ENCODE measurements at places on chromosomes 1 and 21.
A peak's percentile ranks its signal among the peaks of the same experiment; 100 is the strongest.

GRCh38 chr1:164337885-164338284 lies 221.1 kb upstream of the PBX1 start:
- DNase-seq: no peak

- no peak for DNase-seq
Observed at GRCh38 chr1:8980656-8981055, 35.0 kb downstream of the CA6 start.

- no peak for DNase-seq
Observed at GRCh38 chr1:238242181-238242580, 351.5 kb upstream of the ZP4 start.

DNA sequence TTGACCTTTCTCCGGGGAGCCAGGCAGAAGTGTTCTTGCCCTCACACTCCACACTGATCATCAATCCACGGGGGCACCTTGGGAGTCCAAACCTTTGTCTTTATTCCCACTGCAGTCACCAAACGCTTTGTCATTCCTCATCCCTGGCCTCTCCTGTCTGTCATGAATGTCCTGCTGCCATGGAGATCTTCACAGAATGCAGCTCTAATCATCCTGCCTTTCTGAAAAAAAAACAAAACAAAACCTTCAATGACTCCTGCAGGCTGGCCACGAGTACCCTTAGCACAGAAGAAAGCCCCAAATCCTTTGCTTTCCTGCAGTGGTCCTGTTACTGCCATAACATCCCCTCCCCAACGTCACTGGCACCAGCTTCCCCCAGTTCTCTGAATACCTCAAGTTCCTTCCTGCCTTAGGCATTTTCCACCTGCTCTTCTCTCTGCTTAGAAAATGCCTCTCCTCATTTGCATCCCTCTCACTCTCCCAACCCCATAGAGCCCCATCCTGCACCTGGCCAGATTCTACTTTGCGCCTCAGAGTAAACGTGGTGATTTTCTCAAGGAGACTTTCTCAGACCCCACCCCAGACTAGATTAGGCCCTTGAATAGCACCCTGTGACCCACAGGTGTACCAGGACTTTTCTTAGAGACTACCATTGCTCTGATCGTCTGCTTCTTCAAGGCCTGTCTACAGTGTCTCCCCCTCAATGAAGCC lies 131.2 kb downstream of the AK5 start:
- no peak for DNase-seq

DNA sequence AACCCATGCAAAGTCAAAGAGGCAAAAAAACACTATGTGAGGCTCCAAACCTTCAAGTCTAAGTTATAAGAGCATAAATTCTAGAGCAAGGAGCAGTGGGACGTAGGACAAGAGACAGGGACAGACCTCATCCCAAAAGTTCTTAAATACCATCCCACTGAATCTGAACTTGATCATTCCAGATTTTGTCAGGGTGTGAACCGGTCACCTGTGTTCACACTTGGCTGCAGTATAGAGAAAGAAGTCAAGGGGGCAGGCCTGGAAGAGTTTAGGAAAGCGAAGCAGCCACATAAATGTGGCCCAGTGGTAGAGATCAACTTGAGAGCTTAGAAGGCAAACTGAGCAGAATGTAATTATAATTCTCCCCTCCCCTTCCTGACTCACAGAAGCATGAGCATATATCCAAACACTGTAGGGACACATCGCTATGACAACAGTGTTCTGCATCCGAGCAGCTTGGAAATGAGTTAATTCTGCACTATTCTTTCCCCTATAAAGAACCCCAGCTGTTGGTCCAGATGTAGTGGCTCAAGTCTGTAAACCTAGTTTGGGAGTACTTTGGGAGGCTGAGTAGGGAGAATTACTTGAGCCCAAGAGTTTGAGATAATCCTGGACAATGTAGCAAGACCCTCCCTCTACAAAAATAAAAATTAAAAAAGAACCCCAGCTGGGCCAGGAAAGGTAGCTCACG lies 2.7 kb downstream of the AKR7A2 start:
- DNase-seq: no peak

- DNase-seq: no peak
Observed at GRCh38 chr1:56931686-56932085, 34.1 kb downstream of the C8B start.

- DNase-seq: peak; percentile 18
Observed at GRCh38 chr1:18965206-18966173, 9.0 kb upstream of the IFFO2 start.

- DNase-seq: no peak
Observed at GRCh38 chr21:32448803-32449594, 36.5 kb downstream of the EVA1C start.

DNA sequence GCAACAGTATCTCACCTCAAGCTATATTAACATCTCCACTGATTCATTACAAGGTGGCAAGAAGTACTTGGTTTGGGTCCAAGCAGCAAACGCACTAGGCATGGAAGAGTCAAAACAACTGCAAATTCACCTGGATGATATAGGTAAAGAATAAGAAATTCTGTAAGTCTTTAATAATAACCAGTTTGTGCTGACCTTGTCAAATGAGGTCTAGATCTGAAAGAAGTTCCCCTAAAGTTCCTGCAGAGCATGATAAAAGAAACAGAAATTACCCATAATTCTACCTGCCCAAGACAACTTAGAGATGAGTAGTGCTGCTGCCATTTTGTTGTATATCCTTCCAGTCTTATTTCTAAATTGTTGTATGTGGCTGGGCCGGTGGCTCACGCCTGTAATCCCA lies 34.5 kb downstream of the IL23R start:
- no peak for DNase-seq

GRCh38 chr1:246281639-246282038 lies 225.4 kb downstream of the SMYD3 start:
- DNase-seq: no peak

- DNase-seq: no peak
Observed at GRCh38 chr1:17286646-17287045, 21.4 kb upstream of the PADI4 start.

- DNase-seq: no peak
Observed at GRCh38 chr1:180981596-180982387, 40.9 kb downstream of the STX6 start.

- no peak for DNase-seq
Observed at GRCh38 chr1:56798053-56798471, 21.1 kb downstream of the FYB2 start.

GRCh38 chr1:22611530-22611947 lies 24.9 kb upstream of the C1QA start:
- DNase-seq: peak; percentile 37

DNA sequence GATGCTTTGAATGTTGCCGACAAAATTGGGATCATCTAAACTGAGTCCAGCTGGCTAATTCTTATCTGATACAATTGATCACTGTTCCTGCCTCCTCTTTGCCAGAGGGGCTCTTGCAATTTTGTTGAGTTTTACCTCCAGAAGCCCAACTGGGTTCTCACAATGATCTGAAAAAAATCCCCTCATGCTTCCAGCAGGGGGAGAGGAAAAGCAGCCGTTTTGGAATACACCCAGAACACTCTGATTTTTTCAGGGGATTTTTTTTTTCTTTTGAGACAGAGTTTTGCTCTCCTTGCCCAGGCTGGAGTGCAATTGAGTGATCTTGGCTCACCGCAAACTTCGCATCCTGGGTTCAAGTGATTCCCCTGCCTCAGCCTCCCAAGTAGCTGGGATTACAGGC lies 13.9 kb upstream of the RERE start:
- no peak for DNase-seq
